Ovary (tissue), 10 donors: ENCODE measurements at places on chromosomes 12 and 14.
A peak's percentile ranks its signal among the peaks of the same experiment; 100 is the strongest.

DNA sequence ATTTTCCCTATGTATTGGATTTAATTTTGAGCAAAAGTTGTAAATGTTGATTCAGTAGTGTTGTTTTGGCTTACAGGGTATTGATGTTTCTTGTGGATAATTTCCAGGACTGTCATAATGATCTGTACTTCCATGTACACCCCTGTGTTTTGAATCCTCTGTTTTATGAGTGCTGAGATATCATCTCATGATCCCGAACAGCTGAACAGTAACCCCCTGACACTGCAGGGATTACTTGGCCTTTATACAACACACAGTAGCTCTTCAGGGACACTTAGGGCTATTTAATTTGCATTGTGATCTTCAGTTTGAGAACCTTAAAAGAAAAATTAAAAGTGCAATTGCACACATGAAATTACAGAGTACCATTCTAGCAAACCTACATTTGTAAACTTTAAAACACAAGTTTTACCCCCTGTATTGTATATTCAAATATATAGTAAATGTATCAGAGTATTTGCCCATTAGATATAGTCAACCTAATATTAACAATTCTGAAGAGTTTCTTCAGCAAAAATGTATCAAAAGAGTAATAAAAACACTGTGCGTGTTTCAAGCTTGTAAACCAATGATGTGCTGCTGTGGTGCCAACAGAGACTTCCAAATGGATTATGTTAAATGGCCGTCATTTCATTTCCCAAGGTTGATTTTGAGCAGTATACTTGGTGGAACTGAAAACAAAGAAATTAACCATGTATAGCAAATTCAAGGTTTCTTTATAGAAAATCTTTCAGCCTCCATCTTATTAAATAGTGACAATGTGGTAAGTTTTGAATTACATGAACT is 27.9 kb upstream of the MYF6 start:
- no peak overlapping the region for H3K4me3 ChIP-seq
- H3K27ac ChIP-seq = no peak overlapping the region
- no peaks in the 10 kb centered on the region for H3K27me3 ChIP-seq
- DNase-seq = no peak

DNA sequence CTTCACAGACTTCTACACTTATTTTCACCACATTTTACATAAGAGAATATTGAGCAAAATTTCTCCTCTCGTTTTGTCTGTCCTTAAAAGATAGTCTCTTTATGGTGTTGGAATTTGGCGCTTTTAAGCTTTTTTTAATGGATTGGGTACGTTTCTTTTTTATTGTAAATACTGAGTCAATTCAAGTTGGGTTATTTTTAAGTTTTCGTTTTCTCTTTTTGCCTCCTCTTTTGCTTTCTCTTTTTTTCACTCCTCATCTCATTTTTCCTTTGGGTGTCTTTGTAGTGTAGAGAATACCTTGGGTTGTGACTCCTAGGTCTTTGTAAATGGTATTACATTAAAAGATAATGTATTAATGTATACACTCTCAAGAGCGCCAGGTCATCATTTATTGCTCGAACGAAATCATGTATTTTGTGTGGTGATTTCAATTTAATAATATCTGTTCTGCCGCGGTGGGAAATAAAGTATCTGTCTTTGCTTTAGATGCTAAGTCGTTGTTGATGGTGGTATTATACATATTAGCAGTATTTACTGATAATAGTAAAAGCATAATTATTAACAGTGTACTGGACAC is 845 bp downstream of the TMX1 start:
- DNase-seq = no peak
- H3K36me3 ChIP-seq = no peaks in the 10 kb centered on the region
- H3K4me1 ChIP-seq = peaks cover 1% of the 10 kb centered on the region
- H3K4me3 ChIP-seq = peak overlapping the region; percentile 97
- no peaks in the 10 kb centered on the region for H3K27me3 ChIP-seq
- peak overlapping the region; percentile 53 for H3K27ac ChIP-seq

- no peaks in the 10 kb centered on the region for H3K27me3 ChIP-seq
- no peak overlapping the region for H3K27ac ChIP-seq
- H3K4me3 ChIP-seq = no peak overlapping the region
- no peaks in the 10 kb centered on the region for H3K36me3 ChIP-seq
- no peak for DNase-seq
Measured at GRCh38 chr12:94039914-94040313, 108.5 kb upstream of the PLXNC1 start.

GRCh38 chr12:67477681-67478265 is 170.8 kb upstream of the DYRK2 start:
- H3K27me3 ChIP-seq = no peaks in the 10 kb centered on the region
- DNase-seq = no peak
- H3K4me1 ChIP-seq = no peaks in the 10 kb centered on the region
- no peak overlapping the region for H3K27ac ChIP-seq
- no peak overlapping the region for H3K4me3 ChIP-seq

DNA sequence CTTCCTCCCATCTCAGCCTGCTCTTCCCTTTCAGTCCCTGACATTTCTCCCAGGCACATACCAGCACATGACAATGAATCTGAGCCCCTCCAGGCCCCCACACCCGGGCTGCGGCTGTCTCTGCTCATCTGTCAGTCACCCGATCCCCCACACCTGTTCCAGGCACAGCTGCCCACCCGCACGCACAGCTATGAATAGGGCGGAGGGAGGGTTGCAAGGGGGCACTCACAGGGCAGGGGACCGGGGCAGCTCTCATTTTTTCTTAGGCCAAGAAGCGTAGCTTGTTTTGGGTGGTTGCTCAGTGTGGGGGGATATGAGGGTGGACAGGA is 43.7 kb upstream of the TSPAN9 start:
- no peaks in the 10 kb centered on the region for H3K36me3 ChIP-seq
- H3K27me3 ChIP-seq = no peaks in the 10 kb centered on the region
- H3K27ac ChIP-seq = no peak overlapping the region
- H3K4me3 ChIP-seq = no peak overlapping the region

GRCh38 chr12:126617312-126617711 is 1552.1 kb downstream of the AACS start:
- no peak overlapping the region for H3K27ac ChIP-seq
- no peak overlapping the region for H3K4me3 ChIP-seq
- no peaks in the 10 kb centered on the region for H3K4me1 ChIP-seq
- H3K27me3 ChIP-seq = no peaks in the 10 kb centered on the region
- no peak for DNase-seq
- no peaks in the 10 kb centered on the region for H3K36me3 ChIP-seq

DNA sequence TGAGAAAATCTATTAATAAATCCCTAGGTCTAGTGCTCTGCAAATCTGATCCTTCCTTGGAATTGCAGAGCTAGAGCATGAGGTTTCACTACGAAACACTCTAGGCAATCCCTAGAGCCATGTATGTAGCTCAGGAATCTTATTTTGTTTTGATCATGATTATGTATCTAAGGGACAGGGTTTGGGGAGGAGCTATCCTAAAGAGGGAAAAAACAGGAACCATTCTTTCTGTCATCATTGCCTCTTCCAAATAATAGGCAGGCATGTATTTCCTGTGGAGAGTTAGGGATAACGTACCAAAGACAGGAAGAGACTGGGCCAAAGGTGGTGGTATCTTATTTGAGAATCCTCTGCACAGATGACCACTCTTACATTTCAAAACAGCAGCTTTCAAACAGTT is 88.8 kb upstream of the GTF2A1 start:
- DNase-seq = no peak
- H3K4me1 ChIP-seq = peaks cover 5% of the 10 kb centered on the region
- no peak overlapping the region for H3K4me3 ChIP-seq

DNA sequence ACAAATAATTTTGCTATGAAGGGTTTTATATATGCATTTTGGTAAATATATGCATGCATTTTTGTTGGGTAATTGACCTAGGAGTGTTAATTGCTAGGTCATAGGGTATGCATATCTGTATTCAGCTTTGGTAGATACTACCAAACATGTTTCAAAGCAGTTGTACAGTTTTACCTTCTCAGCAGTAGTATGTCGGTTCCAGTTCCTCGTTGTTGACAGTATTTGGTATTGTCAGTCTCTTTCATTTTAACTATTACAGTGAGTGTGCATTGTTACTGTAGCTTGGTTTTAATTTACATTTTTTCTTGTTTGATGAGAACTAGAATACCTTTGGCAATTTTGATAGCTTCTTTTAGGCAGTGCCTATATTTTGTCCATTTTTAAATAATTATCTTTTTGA is 98.9 kb downstream of the ARID2 start:
- H3K36me3 ChIP-seq = no peaks in the 10 kb centered on the region
- no peaks in the 10 kb centered on the region for H3K4me1 ChIP-seq
- H3K27ac ChIP-seq = no peak overlapping the region

DNA sequence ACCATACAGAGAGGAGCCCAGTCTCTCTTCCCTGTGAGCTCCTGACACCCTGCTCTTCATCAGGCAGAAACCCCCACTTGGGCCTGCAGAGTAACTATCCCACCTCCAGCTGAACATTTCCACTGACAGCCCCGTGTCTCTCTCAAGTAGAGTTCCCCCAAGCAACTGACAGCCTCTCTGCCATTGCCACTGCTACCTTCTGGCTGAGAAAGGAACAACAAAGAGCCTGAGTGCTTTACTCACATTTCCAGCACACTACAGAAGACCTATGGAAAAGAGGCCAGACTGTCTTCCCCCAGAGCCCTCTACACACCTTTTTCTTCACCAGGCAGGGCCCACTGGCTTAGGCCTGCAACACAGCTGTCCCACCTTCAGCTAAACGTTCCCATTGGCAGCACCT is 18.4 kb upstream of the ASCL1 start:
- no peaks in the 10 kb centered on the region for H3K4me1 ChIP-seq
- no peaks in the 10 kb centered on the region for H3K36me3 ChIP-seq
- no peaks in the 10 kb centered on the region for H3K27me3 ChIP-seq
- H3K27ac ChIP-seq = no peak overlapping the region

GRCh38 chr14:73797543-73798265 is 53.9 kb upstream of the PTGR2 start:
- peaks cover 6% of the 10 kb centered on the region for H3K4me1 ChIP-seq
- H3K36me3 ChIP-seq = no peaks in the 10 kb centered on the region
- no peaks in the 10 kb centered on the region for H3K27me3 ChIP-seq

DNA sequence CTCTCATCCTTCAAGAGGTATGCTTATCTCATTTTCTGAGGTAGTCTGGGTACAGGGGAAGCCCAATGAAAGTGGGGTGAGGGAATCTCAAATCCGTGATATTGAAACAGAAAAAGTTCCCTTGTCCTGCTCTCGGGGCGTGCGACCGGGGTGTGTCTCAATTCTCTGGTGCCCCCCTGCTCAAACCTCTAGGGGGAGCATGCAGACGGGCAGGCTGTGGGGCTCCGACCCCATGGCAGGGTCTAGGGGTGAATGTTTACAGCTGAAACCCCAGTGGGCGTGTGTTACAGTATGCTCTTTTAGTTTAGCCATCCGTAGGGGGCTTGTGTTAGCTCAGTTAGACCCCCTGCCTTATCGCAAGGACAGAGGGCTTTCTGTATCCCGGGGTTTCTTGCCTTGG is 68.7 kb downstream of the PTPRQ start:
- H3K4me1 ChIP-seq = no peaks in the 10 kb centered on the region
- no peaks in the 10 kb centered on the region for H3K36me3 ChIP-seq
- no peak for DNase-seq
- no peaks in the 10 kb centered on the region for H3K27me3 ChIP-seq

DNA sequence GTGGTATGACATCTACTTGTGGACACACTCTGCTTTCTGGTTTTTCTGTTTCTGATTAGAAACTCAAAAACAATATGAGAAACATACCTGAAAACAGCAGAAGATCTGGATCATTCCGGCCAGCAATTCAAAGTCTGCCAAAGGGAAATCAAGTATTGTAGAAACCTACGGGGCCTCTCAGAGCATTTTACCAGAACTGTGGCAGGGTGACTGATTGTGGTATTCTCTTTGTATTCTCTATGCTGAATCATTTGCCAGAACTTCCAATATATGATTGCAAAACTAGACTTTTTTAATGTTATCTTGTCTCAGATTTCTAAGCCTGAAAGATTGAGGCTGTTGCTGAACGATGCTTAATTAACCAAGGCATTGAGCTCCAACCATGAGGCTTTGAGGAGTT is 5.9 kb upstream of the GZMB start:
- no peaks in the 10 kb centered on the region for H3K4me1 ChIP-seq
- H3K27ac ChIP-seq = no peak overlapping the region
- H3K36me3 ChIP-seq = no peaks in the 10 kb centered on the region

DNA sequence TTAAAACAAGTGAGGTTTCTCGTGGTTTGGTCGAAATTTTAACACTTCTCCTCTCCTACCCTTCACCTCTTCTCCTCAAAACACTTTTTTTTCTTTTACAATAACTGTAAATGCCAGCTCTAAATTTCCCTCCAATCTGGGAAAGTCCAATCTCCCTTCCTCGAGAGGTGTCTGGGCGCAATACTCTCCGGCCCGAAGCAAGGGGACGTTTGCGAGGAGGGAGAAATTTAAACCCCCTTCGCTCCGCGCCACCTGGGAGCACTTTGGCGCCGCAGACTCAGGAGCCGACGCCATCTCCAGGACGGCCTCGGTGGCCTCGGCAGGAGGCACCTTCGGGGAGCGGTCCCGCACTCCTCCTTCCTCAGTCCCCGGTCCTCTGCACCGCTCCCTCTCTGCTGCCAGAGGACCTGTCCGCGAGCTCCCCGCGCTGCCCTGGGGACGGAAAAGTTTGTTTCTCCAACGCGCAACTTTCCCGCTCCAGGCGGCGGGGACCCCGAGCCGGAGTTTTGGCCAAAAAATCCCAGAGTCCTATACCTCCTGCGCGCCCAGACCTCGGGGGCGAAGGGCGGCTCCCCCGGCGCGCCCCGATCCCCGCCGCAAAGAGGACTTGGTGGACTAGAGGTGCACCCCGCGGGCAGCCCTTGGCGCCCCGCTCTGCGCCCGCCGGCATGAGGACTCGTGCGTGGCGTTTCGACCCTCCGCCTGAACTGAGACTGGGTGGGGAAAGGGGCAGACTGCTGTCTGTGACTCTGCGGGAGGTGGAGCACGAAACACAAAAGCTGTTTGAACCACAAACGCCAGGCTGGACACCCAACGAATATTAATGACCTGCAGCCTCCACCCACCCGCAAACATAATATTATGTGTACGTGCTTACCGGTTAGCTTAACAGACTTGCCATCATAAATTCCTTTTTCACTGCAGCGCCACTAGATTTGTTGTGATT is 95.2 kb upstream of the HMGA2 start:
- no peak overlapping the region for H3K27ac ChIP-seq
- H3K27me3 ChIP-seq = no peaks in the 10 kb centered on the region
- no peak for DNase-seq
- H3K4me1 ChIP-seq = peaks cover 3% of the 10 kb centered on the region
- no peak overlapping the region for H3K4me3 ChIP-seq
- no peaks in the 10 kb centered on the region for H3K36me3 ChIP-seq

DNA sequence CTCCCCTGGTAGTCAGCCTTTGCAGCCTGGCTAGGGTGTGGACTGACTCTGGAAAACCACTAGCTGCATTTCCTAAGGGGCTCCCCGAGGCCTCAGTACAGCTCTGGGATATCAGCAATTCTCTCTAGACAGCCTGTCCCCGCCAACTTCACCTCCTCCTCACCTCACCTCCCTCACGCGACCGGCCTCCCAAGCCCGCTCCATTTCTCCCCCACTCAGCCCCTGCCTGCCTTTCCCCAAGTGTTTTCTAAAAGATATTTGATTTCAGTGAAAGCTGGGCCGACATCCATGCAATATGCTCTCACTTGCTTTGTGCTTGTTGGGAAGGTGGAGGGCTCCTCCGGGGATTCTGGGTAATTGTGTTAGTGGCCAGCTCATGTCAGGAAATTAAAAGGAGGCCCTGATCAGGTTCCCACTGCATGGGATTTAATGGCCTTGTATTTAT is 91.8 kb downstream of the ESRRB start:
- no peak for DNase-seq
- H3K27me3 ChIP-seq = no peaks in the 10 kb centered on the region
- H3K27ac ChIP-seq = no peak overlapping the region
- no peak overlapping the region for H3K4me3 ChIP-seq

- no peaks in the 10 kb centered on the region for H3K36me3 ChIP-seq
- H3K27ac ChIP-seq = no peak overlapping the region
- H3K4me3 ChIP-seq = no peak overlapping the region
- no peaks in the 10 kb centered on the region for H3K4me1 ChIP-seq
Measured at GRCh38 chr12:65464930-65465329, 186.4 kb downstream of the MSRB3 start.
